Activated naive CD4-positive, alpha-beta T cell treated with anti-CD3 and anti-CD28 coated beads for 36 hours (primary cell): ENCODE measurements at places on chromosomes 7 and 10.

- peaks cover under 1% of the 10 kb centered on the region for H3K36me3 ChIP-seq
- no peak overlapping the region for H3K4me3 ChIP-seq
- peaks cover under 1% of the 10 kb centered on the region for H3K27me3 ChIP-seq
- no peak for DNase-seq
- no peak overlapping the region for H3K27ac ChIP-seq
These were observed 53.5 kb downstream of the PODXL start for GRCh38 chr7:131502810-131503508.

GRCh38 chr7:4791738-4792536 lies 16.5 kb downstream of the AP5Z1 start:
- no peak overlapping the region for H3K4me3 ChIP-seq
- peak; percentile 81 for DNase-seq
- peaks cover 10% of the 10 kb centered on the region for H3K36me3 ChIP-seq
- H3K27me3 ChIP-seq, result no peaks in the 10 kb centered on the region
- peaks cover 3% of the 10 kb centered on the region for H3K4me1 ChIP-seq
- no peak overlapping the region for H3K27ac ChIP-seq

DNA sequence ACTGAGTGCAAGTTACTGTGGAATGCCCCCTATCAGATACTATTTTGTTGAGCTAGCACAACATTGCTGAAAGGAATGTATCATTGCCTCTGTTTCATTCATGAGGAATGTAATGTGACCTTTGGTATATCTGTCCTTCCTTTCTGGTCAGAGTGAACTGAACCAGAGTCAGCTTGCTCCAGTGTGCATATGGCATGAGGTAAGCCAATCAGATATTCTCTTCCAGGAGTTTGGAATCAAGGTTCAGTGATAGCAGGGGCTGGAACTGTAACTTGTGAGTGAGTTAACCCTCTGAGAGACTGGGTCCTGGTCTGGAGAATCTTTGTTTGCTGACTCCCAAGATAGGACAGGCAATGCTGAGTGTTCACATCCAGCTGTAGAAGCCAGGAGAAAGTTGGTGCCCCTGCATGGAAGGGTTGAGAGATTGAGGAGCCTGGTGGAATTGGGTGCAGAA lies 45.3 kb upstream of the OSBPL3 start:
- H3K27me3 ChIP-seq, result no peaks in the 10 kb centered on the region
- H3K27ac ChIP-seq, result no peak overlapping the region
- H3K36me3 ChIP-seq, result no peaks in the 10 kb centered on the region
- no peak for DNase-seq

DNA sequence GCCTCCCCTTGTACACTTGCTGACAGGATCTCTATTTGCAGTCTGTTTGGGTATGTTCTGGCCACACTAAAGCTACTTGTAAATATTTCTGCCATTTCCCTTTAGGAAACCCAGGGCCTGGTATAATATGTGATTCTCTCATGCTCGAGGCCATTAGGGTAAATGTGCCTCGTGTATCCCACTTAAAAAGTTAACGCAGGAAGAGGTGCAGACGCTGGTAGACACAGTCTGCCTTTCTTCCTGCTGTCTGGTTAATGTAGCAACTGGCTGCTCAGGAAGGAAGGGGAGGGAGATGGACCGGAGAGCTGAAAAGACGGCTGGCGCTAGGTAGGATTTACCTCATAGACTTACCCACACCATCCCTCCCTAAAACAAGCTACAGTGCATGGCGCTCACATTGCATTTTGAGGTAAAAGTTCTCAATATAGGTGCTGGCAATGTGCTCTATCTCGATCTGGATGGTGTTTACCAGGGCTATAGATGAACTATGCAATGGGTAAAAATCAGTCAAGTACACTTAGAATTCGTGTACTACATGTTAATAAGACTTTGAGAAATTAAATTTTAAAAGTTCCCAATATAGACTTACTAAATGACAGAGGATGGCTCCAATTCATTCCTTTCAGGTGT lies 125.9 kb downstream of the JAZF1 start:
- H3K27me3 ChIP-seq, result peaks cover 6% of the 10 kb centered on the region
- no peak overlapping the region for H3K27ac ChIP-seq
- peaks cover 9% of the 10 kb centered on the region for H3K4me1 ChIP-seq
- peaks cover 3% of the 10 kb centered on the region for H3K36me3 ChIP-seq

- peaks cover 29% of the 10 kb centered on the region for H3K27me3 ChIP-seq
- no peak overlapping the region for H3K27ac ChIP-seq
- DNase-seq, result no peak
- no peak overlapping the region for H3K4me3 ChIP-seq
- H3K36me3 ChIP-seq, result no peaks in the 10 kb centered on the region
- no peaks in the 10 kb centered on the region for H3K4me1 ChIP-seq
These were observed 178.6 kb downstream of the EMX2 start for GRCh38 chr10:117720931-117721835.
